ENCODE measurements at places on chromosomes 5 and 9.

DNA sequence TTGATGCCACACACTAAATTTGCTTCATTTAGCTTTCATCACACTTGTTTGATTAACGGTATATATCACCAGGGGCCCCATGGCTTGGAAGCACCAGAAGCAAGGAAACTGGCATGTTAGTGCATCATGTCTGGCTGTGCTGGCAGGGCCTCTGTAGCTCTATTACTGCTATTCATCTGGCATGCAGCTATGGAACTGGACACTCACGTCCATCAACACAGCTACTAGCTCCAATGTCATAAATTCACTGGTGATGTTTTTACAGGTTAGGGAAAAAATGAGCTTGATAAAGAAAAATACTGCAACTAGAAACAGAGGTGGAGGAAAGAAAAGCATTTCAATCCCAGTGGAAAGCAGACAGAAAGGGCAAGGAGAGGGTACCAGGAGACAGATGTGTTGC lies 343.2 kb downstream of the DEPDC1B start:
- DNase-seq = no peak

- DNase-seq = no peak
Observed at GRCh38 chr9:16626577-16627130, 243.8 kb downstream of the BNC2 start.

- DNase-seq = no peak
Observed at GRCh38 chr5:39455645-39456044, 30.9 kb upstream of the DAB2 start.

GRCh38 chr9:20811872-20812271 lies 127.8 kb downstream of the FOCAD start:
- no peak for DNase-seq

DNA sequence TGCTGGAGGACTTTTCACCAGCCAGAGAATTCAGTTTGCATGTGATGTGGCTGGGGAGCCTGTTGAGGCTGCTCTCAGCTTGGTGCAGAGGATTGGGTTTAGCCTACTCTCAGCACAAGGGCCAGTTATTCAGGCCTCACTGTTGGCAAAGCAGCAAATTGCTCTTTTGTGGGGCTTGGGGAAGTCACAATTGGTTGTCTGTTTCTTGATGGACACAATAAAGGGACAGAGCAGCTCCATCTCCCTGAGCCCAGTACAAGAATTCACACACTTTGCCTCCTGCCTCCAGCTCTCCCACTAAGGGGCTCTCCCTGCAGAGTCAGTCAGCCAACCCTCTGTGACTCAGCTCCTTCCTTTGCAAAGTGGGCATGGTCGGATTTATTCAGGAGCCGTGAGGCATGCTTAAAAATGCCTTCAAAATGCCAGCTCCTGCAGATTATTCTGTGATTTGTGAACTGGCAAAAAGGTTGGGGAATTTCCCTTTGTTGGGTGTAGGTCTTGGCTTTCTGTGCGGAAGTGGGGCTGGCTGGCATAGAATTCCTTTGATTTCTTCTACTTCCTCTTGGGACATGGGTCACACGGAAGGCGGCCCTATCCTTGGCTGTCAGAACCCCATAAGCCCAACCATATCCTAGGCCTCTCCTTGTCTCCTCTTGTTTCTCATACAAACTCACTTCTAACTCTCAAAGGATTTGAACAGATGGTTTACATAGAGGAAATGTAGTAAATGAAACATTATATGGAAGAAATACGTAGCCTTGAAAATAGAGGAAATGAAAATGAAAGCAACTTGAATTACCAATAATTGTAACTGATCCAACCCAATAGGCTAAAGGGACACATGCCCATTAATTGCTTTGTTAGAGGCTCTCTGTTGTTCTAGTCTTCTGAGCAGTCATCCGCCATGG lies 118.7 kb upstream of the CD180 start:
- no peak for DNase-seq

GRCh38 chr9:17171309-17172094 lies 36.7 kb downstream of the CNTLN start:
- no peak for DNase-seq

DNA sequence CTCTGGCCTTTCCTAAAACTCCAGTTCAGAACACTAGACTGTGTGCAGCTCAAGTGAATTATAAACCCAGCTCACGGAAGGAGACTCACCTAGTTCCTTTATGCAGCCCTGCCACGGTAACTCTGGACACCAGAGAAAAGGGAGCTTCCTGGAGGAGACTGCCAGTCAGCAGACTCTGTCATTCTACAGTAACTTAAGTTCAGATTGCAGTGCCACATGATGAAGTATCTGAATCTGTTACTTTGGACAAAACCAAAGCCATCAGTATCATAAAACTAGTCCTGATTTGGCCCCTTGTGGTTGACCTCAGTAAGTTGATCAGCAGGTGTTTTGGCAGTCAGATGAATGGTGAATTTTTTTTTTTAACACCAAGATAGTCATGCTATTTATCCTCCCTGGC lies 2.7 kb downstream of the MTRR start:
- DNase-seq = no peak

DNA sequence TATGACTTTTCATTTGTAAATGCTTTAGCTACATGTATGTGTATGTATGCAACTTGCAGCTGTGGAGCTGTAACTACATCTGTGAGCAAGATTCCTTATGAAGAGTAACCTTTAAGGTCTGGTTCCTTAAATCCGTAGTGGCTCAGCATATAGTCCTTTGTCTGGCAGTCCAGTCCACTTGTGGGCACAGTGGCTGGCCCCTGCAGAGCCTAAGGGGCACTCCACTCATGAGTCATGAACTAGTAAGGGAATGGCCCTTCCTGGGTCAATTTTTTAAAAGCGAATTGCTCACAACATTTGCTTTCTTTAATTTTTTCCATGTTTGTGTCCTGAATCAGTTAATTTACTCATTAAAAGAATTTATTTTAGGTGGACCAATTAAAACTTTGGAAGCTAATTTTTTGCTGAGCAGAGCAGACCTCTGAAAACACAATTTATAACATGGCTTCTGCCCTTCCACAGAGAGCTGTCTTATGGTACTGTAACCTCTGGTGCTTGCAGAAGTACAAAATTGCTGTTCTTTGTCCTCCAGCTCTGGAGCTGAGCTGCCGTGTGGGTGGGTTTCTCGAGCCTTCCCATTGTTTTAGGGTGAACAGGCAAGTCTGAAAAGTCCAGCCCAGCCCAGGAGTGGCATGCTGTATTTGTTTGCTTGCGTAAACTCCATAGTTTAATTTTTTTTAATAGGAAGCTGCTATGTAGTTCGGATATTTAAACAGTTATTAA lies 110.1 kb downstream of the MVB12B start:
- no peak for DNase-seq

GRCh38 chr5:56971275-56971674 lies 19.4 kb upstream of the MIER3 start:
- DNase-seq = no peak

GRCh38 chr9:86057491-86057890 lies 41.9 kb downstream of the GOLM1 start:
- no peak for DNase-seq

GRCh38 chr9:134252084-134252830 lies 74.0 kb upstream of the RXRA start:
- DNase-seq = no peak

GRCh38 chr9:122053567-122054350 lies 39.3 kb downstream of the TTLL11 start:
- no peak for DNase-seq

- DNase-seq = no peak
Observed at GRCh38 chr9:117403403-117403811, 11.4 kb downstream of the ASTN2 start.

- DNase-seq = no peak
Observed at GRCh38 chr5:129724647-129725046, 23.2 kb upstream of the MINAR2 start.

GRCh38 chr9:794386-794785 lies 47.1 kb upstream of the DMRT1 start:
- no peak for DNase-seq

DNA sequence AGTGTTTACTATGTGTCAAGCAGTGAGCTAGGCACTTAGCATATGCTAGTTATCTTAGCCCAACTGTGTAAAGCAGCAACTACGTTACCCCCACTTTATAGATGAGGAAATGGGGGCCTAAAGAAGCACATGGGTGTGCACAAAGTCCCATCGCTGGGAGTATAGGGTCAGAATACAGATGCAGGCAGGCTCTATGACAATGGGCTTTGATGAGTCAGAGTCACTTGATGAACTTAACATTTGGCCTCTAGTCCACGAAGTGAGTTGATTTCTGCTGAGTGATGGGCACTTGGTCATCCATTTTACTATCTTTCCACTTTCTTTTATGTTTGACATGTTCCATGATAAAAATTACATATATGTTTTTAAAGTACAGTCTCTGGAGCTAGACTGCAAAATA lies 204.3 kb downstream of the TRIM32 start:
- DNase-seq = no peak

GRCh38 chr5:146179696-146180095 lies 2.8 kb downstream of the LARS1 start:
- DNase-seq = no peak

DNA sequence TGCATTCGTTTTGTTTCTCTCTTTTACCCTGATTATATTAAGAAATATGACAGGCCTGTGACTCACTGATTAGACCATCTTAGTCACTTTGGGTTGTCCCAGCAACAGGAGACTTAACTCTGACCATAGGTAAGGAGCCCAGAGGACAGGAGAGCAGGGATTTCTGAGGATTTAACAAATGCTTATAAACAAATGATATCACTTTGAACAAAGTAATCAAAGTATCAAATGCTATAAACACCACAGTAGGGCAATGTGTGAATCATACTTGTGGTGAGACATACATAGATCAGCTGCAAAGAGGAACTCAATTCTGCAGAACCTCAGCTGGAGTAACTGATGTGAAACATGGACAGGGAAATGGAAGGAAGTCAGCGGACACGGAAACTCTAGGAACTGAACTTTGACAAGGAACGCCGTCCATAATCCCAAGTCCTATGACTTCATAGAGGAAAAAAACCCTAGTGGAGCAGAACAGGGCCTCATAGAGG lies 190.6 kb upstream of the MSX2 start:
- no peak for DNase-seq

- DNase-seq = no peak
Observed at GRCh38 chr5:147835386-147835798, 3.9 kb upstream of the SPINK1 start.

DNA sequence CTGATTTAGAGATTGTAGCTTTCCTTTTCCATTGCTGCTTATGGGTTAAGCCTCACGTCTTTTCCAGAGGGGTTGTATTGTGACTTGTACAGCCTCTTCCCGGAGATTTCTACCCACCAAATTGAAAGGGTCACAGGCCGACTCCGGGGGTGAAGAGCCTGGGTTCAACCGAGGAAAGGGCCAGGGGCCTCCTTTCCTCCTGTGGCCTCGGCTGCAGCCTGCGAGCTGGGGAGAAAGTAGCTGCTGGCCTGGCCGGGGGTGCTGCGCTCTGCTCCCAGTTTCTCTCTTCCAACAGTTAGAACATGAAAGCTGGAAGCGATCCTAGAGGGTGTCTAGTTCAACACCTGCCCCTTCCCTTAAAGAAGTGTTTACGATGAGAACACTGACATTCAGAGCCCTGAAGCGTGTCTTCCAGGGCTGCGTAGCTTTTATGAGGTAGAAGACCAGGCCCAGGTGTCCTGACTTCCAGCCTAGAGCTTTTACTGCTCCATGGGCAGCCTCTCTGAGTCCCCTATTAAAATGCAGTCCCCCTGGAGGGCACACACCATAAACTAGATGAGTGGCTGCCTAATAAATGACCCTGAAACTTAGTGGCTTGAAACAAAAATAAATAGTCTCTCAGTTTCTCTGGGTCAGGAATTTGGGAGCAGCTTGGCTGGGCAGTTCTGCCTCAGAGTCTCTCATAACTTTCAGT lies 56.9 kb downstream of the ACER2 start:
- DNase-seq = no peak

Measured in stimulated activated CD4-positive, alpha-beta T cell treated with anti-CD3 and anti-CD28 coated beads, TNF-alpha, amount 100 ng/mL, for 48 hours (primary cell).